Stimulated activated memory B cell treated with anti-CD40 and anti-IgM and Interleukin-4, amounts not matched to agents 10 μg/mL and 1 μg/mL and 100 μg/mL, for 72 hours (primary cell): ENCODE measurements at places on chromosomes 3 and 15.

GRCh38 chr15:46961795-46962194 lies 755.5 kb upstream of the SEMA6D start:
- no peak for ATAC-seq

DNA sequence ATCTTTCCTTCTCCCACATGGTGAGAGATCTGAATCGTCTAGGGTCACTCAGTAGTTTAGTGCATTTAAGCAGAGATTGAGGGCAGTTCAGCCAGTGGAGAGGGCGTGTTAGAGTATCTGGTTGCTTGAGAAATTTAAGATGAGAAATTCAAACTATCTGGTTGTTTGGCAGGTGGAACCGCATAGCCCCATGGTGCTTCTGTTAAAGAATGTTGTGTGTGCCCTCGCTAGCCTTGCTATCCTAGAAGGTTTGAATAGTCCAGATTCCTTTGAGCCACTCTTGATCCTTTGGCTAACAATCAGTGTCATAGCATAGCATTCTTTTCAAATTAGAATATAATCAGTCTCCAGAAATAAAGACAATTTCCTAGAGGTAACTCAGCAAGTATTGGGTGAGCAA lies 32.1 kb downstream of the ABHD17C start:
- ATAC-seq: no peak

GRCh38 chr3:177308911-177309310 lies 111.6 kb upstream of the TBL1XR1 start:
- no peak for ATAC-seq

DNA sequence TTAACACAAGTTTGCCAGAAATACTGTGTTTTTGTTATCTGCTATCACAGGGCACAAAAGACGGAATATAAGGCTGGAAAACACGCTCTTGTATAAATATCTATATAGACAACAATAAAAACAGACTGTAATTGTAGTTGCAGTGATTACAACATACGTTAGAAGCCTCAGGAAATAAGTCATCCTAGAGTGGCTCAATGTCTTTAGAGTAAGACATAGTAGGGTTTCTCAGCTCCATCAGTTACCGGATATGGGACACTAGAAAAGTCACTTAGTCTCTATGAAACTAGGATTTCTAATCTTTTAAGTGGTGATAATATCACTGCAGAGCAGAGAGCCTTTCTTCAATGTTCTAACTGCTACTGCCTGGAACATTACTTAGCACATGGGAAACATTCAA lies 208.8 kb downstream of the STAG1 start:
- no peak for ATAC-seq

DNA sequence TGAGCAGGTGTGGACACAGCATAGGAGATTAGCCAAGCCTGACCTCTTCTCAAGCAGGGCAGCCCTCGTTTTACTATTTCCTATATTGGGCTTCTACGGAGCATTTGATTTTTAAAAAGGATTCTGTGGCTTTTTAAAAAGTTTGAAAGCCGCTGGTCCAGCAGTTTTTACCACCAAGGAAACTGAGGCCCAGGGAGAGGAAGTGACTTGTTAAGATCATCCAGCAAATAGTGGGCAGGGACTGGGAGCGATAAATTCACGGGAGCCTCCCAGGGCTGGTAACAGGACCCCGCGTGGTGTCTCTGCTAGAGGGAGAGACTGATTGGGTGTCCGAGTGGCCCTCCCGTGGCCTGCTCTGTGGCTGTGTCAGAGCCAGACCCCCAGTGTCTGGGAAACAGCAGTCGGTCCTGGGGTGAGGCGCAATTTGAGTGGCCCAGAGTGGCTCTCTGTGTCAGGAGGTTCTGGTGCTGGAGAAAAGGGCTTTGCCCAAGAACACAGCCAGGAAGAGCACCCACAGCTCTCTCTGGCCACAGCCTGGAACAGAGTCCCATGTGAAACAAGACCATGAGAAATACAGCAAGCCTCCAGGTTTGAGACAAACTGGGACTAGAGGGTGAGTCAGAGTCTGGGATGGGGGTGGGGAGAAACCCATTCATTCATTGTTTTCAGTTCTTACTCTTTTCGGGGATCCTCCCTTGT lies 4.2 kb downstream of the FURIN start:
- ATAC-seq: peak; percentile 15

GRCh38 chr15:42137461-42138261 lies 18.8 kb downstream of the PLA2G4F start:
- ATAC-seq: no peak

DNA sequence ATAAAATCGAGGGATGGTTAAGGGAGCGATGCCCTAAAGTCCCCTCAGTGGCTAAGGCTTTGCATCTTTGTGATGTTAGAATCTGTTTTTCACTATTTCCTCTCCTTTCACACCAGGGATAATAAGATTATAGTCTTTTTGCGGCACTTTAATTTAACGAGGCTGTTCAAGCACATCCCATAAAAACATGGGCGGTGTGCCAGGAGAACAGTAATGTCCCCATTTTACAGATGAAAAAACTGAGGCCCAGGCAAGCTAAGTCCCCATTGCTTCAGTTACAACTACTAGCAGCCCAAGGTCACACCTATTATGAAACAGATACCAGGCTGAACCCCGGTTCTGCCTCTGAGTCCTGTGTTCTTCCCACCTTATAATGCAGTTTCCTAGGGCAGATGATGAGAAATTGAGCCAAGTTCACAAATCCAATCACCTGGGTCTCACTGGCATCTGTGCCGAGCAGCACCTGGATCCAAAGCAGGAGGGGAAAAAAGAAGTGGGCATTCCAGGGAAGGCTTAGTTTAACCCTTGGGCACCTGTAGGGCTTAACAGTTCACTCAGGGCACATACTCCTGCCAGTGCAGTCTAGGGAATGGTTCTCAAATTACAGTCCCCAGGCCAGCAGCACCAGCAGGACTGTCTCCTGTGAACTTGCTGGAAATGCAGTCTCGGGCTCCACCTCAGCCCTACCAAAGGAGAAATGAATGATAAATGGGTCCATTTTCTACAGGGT lies 169.3 kb downstream of the RAB11A start:
- no peak for ATAC-seq

DNA sequence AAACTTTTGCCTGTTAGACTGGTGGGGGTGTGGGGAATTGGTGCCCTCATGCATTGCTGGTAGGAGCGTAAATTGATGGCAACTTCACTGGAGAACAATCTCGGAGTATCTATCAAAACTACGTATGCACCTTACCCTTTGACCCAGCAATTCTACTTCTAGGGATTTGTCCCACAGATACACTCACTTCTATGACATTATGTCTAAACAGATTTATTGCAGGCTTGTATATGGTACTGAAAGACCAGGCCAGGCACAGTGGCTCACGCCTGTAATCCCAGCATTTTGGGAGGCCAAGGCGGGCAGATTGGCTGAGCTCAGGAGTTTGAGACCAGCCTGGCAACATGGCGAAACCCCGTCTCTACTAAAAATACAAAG lies 30.3 kb downstream of the PPCDC start:
- ATAC-seq: no peak

GRCh38 chr3:194098081-194098842 lies 37.7 kb upstream of the HES1 start:
- ATAC-seq: no peak

DNA sequence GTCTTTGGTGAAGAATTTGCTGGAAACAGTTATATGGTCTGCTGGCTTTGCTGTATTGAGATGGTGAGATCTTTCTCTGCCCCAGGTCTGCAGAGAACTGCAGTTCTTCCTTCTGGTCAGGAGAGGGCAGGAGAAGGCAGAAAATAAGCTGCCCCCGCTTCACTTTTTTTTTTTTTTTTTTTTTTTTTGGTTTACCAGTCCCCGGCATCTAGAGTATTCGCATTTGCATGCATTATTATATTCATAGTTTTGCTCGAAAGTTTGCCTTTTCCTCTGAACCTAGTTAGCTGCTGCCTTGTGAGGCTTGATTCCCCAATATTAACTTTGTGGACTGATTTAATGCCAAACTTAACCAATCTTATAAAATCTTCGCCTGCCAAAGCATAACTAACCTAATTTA lies 10.6 kb upstream of the PARL start:
- peak; percentile 72 for ATAC-seq

- no peak for ATAC-seq
Observed at GRCh38 chr15:94441760-94442159, 210.4 kb downstream of the MCTP2 start.

DNA sequence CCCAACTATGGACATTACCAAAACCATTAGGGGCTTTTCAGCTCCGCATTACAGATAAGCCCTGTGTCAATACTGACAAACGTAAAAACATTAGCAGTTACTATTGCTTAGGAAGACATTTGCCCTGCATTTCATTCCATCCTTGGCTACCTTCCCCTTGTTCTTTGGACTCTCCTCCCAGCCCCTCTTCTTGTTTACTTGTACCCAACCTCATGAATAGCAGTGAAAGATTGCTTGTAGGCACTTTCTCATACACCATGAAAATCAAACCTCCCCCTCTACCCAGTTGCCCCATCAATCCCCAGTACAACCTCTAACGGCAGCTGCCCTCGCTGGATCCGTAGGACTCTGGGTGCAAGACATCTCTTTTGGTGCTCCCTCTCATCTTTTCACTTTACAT lies 16.9 kb upstream of the FAM107A start:
- ATAC-seq: no peak

DNA sequence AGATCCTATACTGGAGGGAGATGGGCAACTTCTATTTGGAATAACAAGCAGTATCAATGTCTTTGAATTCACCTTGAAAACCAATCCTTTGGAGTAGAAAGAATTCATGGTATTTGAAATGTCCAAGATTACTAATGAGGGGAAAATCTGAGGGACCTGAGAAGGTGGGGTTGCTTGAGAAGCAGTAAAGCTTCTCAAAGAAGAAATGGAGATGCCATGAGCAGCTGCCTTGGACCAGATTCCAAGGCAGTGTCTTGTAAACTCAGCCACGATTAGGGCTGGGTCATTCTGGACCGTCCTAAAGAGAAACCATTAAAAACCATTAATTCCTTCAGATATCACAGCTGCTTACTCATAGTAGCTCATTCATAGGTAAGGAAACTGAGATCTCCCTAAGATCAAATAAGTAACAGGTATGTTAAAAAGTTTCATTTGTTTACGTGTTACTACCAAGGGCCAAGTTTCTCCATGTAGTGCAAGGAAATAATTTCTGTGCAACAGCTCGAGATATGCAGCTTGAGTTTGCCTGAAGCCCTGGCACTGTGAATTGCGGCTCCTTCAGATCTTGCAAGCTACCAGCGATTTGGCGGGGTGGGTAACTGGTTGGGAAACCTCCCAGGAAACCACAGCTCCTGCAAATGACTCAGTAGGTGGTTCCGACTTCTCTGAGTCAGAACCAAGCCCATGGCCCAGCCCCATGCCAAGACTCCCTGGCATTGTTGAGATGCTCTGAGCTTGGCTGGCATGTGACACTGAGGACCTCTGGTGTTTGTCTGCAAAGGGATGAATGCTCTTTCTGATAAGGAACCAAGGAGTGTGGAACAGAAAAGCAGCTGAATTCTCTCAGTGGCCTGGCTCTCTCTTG lies 296.8 kb downstream of the RORA start:
- ATAC-seq: no peak

- ATAC-seq: peak; percentile 88
Observed at GRCh38 chr15:65304381-65305149, at the start of gene RNU5B-1. TSS of gene RNU5B-1 (plus strand) at chr15:65304677.

GRCh38 chr3:127427156-127427555 lies 139.3 kb upstream of the PRR20G start:
- ATAC-seq: no peak

GRCh38 chr3:94513600-94513999 lies 450.7 kb downstream of the NSUN3 start:
- ATAC-seq: no peak

- ATAC-seq: no peak
Observed at GRCh38 chr3:73954506-73954905, 329.8 kb upstream of the PDZRN3 start.

DNA sequence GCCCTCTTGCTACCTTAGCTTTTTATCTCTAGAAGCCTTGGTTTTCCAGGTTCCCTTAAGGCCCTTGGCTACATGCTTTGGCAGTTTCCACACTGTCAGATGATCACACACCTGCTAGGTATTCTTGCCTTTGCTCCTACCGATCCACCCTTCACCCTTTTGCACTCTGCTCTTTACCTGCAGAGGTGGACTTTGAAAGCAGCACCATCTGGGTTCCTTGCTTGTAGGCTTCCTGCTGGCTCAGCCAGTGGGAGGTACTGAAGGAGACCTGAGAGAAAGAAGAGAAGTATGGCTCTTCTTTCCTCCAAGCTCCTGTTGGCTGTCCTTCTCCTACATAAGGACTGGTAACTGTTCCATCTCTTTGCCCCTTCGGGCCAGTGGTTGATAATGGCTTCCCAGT lies 7.3 kb upstream of the ZNF592 start:
- ATAC-seq: no peak

GRCh38 chr3:65625305-65625704 lies 413.4 kb downstream of the MAGI1 start:
- ATAC-seq: no peak

GRCh38 chr3:72434296-72434695 lies 413.9 kb downstream of the SHQ1 start:
- ATAC-seq: no peak

- ATAC-seq: peak; percentile 20
Observed at GRCh38 chr15:23566071-23566554, 639 bp downstream of the MKRN3 start.

DNA sequence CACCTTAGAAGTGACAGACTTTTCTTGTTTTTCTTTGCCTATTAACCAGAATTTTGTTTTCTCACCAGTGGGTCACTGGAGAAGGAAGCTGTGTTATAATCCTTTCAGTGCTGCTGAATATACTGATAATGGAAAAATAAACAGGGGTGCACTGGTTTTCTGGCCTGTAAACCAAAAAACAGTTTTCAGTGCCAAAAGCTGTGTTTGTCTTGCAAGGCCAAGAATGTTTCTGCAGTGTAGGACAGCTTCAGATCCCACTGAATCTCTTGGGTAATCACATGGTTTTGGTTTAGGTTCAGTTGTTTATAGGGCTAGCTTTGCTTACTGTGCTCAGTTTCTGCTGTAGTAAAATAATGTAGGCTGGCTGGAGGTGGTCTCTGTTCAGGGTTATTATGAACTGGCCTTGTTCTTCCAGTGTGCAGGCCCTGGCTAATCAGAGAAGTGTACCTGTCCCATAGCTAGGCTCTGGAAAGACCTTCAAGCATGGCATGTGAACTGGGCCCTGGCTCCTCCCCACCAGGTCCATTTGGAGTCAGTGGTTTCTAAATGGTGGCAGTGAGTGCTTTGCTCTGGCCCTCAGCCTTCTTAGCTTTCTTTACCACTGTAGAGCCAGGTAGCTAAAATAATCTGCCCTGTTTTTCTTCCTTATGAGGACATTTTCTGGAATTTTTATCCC lies 18.7 kb downstream of the PDE8A start:
- no peak for ATAC-seq

DNA sequence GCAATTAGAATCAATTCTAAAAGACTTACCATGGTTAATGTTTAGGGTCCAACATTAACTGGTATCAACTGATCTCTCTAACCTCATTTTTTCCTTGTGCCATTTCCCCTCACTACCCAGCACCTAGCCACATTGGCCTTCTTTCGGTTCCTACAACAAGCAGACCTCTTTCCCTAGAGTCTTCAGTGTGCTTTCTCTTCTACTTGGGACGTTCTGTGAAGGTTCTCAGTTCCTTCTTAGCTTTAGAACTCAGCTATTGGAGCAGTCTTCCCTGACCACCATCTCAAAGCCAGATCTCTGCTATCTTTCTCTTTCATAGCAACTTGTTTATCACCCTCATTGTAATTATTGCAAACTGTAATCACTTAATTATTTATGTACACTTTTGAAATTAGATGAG lies 31.5 kb upstream of the MINDY4B start:
- ATAC-seq: peak; percentile 91
